ENCODE measurements at places on chromosomes 7 and 10.

GRCh38 chr7:29467193-29467926 is 96.3 kb upstream of the PRR15 start:
- DNase-seq, result no peak

DNA sequence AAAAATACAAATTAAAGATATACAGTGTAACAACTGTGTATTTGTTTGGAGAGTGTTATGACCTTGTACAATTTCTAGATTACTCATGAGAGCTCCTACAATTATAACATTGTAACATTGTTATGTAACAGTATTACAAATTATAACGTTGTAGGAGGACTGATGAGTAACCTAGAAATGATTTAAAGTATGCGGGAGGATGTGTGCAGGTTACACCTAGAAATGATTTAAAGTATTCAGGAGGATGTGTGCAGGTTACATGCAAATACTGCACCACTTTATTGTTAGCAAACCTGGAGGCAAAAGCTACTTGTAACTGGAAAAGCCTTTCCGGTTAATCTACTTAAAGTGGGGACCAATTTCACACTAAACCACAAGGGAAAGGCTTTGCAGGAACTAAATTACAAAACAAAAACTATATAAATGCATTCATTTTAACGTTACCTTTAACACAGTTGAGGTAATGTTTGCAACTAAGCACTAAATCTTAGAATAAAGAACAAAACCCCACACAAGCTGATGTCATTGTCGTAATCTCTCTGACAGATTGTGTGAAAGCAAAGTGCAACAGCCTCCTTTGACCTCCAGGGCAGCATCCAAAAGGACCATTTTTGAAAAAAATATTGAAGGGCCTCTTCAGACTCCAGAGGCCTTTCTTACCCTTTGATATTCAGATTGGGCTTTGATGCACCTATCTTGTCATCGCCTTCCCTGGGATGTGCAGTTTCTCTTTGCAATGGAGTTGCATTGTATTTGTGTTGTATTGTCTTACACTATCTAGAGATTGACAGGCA is 522.1 kb upstream of the FOXK1 start:
- no peak for DNase-seq

GRCh38 chr7:65980478-65981250 is 1.3 kb downstream of the GUSB start:
- peak; percentile 86 for DNase-seq

GRCh38 chr7:98116656-98117461 is 10.2 kb downstream of the LMTK2 start:
- DNase-seq, result no peak

DNA sequence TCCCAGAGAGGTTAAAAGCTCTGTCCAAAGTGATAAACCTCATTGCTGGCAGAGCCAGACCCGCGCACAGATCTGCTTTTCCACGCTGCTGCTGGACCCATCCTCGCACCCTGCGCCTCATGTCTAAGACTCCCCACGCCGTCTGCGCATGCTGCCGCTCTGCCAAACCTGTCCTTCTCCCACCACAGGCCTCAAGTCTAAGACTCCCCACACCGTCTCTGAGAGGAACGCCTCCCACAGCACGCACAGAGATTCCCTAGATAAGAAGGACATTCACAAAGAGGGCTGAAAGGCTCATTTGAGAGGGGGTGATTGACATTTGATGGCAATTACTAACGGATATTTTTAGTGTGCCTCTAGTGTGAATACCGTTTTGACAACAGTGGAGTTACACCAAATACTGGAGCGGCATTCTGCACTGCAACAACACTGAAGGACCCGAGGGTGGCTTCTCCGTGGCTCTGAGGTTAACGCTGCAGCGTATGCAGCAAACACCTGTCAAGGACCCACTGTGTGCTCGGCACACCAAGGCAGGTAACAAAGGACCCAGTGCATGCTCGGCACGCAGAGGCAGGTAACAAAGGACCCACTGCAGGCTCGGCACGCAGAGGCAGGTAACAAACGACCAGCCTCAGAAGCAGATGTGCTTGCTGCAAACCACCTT is 231.4 kb downstream of the DNAJB6 start:
- no peak for DNase-seq

DNA sequence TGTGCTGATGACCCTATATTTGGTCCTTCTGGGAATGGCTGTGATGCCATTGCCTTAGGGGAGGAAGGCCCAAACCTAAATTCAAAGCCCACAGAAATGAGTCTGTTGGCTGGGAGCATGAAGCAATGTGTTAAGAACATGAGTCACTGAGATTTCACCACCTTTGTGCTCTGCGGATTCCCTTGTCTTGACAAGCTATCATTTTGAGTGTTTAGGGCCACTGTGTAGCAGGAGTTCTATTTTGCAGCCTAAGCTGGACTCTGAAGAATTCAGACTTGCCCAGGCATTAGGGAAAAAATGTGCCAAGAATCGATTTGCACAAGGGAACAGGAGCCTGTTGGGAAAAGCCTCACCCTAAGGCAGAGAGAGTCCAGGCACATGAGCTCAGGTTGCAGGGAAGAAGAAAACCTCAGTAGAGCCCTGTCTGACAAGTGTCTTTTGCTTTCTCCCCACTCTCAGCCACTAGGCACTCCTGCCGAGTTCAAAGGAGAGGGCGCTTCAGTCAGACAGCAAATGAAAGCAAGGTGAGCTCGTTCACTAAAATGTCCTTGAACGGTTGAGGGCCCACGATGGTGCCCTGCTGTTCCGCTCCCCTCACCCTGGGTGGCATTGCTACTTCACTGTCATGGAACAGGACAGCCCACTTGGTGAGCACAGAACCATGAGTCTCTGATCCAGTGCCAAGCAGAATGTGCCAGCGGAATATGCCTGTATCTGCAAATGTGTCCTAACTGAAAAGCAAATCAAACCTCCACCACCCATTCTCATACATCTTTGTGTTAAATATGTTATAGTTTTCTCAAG is 93.6 kb downstream of the PRLHR start:
- DNase-seq, result no peak

DNA sequence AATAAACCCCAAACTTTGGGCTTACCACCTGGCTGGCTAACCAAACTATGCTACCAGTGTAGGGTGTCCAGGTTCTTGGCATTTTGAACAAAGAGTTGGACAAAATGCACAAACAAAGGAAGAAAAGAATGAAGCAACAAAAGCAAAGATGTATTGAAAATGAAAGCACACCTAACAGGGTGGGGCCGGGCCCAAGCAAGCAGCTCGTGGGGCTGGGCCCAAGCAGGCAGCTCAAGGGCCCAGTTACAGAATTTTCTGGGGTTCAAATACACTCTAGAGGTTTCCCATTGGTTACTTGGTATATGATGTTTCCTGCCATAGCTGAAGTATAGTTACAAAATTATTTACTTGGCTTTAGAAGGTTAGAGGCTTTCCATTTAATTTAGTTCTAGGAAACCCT is 15.7 kb downstream of the ACADSB start:
- DNase-seq, result no peak

GRCh38 chr7:13725591-13725990 is 263.9 kb downstream of the ETV1 start:
- no peak for DNase-seq

GRCh38 chr10:44651834-44652233 is 259.3 kb upstream of the TMEM72 start:
- no peak for DNase-seq

- DNase-seq, result no peak
These were observed 65.6 kb downstream of the PTEN start for GRCh38 chr10:87928996-87929395.

- no peak for DNase-seq
These were observed 118.4 kb upstream of the PDLIM1 start for GRCh38 chr10:95408983-95409873.

- DNase-seq, result peak; percentile 98
These were observed at the start of gene DNAJC9 for GRCh38 chr10:73246646-73247508. TSS of gene DNAJC9 (minus strand) at chr10:73247255. CDS start at chr10:73247189, 66 bp downstream.

- DNase-seq, result no peak
These were observed 121.4 kb downstream of the TCF7L2 start for GRCh38 chr10:113071446-113071845.

- no peak for DNase-seq
These were observed 19.5 kb downstream of the PRKAG2 start for GRCh38 chr7:151857412-151857811.

- DNase-seq, result peak; percentile 5
These were observed 50.2 kb downstream of the EEPD1 start for GRCh38 chr7:36203071-36203790.

- no peak for DNase-seq
These were observed 99.6 kb downstream of the JMJD1C start for GRCh38 chr10:63365976-63366765.

GRCh38 chr7:633381-634018 is 93.0 kb upstream of the DNAAF5 start:
- no peak for DNase-seq

DNA sequence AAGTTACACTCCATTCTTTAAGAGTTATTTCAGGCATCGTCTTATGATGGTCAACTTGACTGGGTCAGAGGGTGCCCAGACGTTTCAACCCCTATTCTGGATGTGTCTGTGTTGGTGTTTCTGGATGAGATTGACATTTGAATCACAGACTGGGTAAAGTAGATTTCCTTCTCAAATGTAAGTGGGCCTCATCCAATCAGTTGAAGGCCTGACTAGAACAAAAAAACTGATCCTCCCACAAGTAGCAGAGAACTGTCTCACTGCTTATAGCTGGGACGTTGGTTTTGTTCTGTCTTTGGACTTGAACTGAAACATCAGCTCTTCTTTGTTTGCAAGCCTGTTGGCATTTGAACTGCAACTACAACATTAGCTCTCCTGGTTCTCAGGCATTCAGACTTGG is 76.3 kb upstream of the LYZL1 start:
- no peak for DNase-seq

DNA sequence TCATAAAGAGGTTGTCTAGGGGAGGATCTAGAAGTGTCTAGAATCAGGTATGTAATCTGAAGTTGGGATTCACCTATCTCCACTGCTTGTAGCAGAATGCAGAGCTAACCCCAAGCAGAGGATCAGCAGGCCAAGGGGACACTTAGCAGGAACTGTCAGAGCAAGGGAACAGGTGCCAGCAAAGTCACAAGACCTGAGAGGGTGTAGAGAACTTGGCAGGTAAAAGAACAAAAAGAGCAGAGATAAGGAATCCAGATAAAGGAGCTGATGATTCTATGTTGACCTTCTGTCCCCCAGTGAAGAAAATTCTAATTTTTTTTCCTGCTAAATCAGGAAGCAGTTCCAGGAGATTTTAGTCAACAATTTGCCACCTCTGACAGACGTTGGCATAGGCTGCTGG is 91.4 kb upstream of the CCDC71L start:
- DNase-seq, result no peak

DNA sequence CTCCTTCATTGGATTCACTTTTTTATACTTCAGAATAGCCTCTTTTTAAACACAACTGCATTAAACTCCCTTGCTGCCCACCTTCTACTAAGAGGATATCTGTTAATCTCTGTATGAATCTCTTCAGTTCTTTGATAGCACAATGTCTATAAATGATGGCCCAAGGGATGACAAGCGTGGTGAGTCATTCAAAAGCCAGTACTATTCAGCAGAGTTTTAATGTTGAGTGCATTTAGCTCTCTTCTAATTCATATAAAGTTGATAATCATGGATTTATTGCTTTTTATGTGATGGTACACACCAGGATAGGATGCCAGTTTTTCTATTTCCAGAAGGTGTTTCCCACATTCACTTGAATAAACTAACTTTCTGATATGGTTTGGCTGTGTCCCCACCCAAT is 57.4 kb upstream of the HECTD2 start:
- DNase-seq, result no peak

- DNase-seq, result peak; percentile 30
These were observed 135.8 kb downstream of the RGS10 start for GRCh38 chr10:119406601-119407253.

- DNase-seq, result no peak
These were observed 193.4 kb upstream of the PRSS58 start for GRCh38 chr7:142451296-142451695.

DNA sequence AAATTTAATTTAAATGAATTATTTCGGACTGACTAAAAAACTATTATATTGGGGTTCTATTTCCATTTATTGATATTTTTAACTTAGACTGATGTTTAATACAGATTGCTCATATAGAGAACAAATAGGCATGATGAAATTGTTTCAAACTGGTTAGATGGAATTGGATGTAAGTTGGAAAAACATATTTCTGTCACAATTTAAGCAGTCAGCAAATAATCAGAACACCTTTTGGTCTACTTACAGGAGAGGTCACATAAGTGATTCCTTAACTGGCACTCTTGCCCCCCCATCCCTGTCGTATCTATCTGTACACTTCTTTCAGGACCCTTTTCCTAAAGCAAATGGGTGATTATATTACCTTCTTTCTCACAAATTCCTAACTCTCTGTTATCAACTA is 138.4 kb downstream of the PLXDC2 start:
- no peak for DNase-seq

DNA sequence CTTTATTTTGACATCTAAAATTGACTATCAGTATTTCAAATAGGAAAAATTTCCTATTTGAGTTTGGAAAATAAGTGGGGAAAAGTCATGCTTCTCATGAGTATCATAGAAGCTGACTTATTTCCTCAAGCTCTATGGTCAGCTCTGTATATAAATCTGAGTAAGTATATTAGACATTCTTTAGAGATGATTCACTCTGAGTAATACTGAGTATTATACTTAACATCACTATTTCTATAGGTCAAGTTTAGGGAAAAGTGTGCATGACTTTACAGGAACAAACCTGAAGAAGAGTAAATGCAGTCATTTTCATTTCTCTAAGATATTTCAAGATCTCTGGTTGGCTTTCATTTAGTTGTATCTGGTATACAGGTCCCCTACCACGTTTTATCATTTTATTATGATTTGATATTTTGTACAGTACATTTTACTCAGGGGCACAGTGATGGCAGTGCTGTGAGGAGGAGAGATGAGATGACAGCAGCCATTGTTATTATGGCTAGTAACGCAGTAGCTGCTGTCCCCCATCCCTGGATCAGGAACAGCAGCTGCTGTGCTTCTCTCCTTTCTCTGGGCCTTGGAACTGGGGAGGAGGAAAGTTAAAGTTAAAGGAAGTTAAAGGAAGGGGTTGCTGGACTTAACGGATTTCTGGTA is 15.2 kb downstream of the SND1 start:
- no peak for DNase-seq

DNA sequence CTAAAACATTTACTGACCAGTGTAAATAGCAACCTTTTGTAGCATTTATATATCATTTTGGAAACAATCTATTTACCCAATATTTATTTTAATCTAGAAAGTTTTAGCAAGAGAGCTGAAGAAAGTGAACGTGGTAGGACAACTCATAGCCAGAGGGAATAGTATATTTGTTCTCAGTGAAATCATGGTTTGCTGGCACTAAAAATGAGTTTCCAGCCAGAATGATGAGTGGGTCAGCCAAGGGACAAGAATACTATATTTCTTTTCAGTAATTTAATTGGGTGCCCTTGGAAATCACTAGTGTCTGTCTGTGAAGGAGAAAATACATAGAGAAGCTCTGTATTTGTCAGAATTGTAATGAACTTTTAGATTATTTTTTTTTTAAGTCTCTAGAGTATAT is 74.9 kb downstream of the MINPP1 start:
- no peak for DNase-seq

- DNase-seq, result no peak
These were observed 14.8 kb downstream of the TSPAN14 start for GRCh38 chr10:80468806-80469421.
